Stimulated activated CD8-positive, alpha-beta memory T cell treated with anti-CD3 and anti-CD28 coated beads, Interleukin-4, amount 100 ng/mL, for 4 hours (primary cell): ENCODE measurements at places on chromosomes 12 and 14.

DNA sequence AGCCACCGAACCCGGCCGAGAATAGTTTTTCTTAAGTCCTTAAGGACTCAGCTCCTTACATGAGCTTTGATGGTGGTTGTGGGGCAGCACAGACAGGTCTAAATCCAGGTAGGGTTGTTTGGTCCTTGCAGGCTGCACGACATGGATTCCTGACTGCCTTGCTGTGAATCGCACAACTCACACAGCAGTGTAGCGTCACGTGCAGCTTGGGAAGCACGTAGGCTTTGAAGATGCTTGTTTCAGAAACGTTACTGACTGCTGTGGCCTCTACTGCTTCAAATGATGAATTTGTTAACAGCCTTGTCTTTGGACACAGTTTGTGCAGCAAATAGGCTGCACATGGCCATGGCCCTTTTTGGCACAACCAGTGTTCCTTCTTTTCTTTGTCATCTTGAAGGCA, 29.9 kb downstream of the ZBTB42 start:
- no peak for DNase-seq

- no peak for DNase-seq
Measured at GRCh38 chr12:44076871-44077270, 241.0 kb downstream of the TMEM117 start.

DNA sequence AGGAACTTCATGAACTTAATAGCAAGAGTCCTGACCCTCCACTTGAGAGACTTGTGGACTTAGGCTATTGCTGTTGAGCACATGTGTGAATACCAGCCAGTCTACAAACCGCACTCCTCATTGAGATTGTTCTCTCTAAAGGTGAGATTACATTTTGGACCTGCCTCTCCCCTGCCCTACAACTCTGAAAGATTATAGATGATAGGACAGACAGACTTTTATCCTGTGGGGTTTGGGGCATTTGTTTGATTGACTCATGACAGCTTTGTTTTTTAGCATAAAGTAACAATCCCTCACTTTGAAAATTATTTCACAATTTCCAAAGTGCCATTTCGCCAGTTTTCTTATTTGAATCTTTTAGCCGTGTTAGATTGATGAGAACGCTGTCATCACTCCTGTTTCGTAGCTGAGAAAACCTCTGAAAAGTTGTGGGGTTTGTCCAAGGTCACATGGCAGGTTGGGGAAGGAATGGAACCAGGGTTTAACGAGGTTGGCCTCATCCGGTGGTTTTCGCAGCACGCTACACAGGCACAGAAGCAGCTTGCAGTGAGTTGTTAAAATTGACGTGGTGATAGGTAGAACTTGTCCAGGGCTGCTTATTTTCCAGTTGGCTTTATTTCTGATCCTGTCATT, 836 bp downstream of the EVL start:
- DNase-seq: no peak

DNA sequence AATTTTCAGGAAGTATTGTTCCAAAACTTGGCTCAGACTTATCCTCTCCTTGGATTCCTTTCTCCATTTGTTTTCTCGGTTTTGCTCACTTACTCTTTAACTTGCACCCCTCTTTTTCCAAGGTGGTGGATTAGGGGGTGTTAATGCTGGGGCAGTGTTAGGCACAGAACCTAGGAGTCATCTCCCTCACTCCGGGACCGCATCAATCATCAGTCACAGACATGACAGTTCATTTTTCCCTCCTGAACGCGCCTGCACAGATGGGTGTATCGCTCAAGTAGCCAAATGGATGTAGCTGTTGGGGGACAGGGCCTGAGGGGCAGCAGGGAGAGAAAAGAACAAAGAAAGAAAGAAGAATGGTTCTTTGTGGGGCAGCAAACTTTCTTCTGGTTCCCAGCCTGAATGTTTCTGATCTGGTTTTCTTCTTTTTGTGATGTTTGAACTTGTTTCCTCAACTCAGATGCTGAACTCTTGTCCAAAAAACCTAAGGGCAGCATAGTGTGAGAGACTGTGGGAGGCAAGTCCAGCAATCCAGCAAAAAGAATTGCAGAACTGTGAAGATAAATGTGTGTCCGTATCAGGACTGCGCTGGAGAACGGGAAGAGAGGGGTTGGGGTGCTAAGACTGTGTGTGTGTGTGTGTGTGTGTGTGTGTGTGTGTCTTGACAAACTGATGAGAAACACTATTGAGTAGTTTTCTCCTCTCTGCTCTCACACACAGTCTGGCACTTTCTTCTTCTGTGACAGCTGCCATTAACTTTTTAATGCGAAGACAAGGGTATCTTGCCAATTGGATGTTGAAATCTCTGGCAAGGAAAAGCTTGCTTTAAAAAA, 131.1 kb downstream of the FBXL14 start:
- DNase-seq: no peak

GRCh38 chr14:102500158-102500662, 9.4 kb downstream of the ANKRD9 start:
- no peak for DNase-seq

- no peak for DNase-seq
Measured at GRCh38 chr12:44627387-44628166, 248.5 kb downstream of the NELL2 start.

DNA sequence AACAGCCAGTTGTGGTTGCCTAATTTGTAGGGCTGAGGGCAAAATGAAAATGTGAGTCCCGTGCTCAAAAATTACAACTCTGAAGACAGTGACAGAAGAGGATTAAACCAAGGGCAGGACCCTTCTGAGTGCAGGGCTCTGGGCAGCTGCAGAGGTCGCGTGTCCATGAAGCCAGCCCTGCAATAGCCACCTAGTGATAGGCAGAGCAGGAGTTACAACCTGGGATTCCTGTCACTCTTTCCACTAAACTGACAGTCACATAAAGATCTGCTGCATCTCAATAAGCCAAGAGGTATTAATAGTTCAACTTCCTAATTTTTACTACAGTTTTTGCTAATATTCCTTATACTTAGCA, 94.1 kb downstream of the SLC2A13 start:
- no peak for DNase-seq

DNA sequence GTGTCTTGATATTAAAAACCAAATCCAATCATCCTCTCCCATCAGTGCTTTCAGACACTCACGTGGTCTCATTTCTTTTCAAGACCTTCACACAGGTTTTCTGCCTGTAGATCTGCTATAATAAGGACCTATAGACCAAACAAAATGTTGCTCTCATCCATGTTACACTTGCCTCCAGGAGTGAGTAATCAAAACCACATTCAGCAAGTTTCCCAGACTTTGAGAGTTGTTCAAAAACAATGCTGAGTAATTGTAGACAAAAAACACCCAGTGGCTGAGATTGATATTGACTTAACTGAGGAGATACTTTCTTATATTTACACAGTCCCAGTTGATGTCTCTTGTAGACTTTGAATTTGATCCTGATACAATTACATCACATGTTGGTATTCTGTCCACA, 383.1 kb downstream of the TMEM132D start:
- no peak for DNase-seq

GRCh38 chr12:7859552-7859951, 13.2 kb downstream of the SLC2A14 start:
- no peak for DNase-seq

- no peak for DNase-seq
Measured at GRCh38 chr12:79409562-79409961, 281.2 kb downstream of the PAWR start.

DNA sequence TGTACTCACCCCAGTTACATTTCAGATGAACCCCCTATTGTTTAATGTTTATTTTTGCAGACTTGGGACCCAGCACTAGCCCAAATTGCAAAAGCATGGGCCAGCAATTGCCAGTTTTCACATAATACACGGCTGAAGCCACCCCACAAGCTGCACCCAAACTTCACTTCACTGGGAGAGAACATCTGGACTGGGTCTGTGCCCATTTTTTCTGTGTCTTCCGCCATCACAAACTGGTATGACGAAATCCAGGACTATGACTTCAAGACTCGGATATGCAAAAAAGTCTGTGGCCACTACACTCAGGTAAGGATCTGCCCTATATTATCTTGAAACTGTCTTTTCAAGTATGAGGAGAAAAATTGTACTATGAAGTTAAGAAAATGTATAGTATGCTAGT, 1.2 kb downstream of the GLIPR1 start:
- no peak for DNase-seq

GRCh38 chr12:21502164-21502496, 541 bp downstream of the GOLT1B start:
- DNase-seq: peak; percentile 4

DNA sequence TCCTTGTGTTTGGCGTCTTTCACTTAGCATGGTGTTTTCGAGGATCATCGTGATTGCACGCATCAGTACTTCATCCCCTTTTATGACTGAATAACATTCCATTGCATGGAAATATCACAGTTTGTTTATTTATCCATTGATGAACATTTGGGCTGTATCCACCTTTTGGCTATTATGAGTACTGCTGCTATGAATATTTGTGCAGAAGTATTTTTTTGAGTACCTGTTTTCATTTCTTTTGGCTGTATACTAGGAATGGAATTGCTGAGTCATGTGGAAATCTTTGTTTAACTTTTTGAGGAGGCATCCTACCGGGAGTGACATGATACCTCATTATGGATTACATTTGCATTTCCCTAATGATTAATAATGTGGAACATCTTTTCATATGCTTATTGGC, 66.4 kb downstream of the WNK1 start:
- DNase-seq: no peak

DNA sequence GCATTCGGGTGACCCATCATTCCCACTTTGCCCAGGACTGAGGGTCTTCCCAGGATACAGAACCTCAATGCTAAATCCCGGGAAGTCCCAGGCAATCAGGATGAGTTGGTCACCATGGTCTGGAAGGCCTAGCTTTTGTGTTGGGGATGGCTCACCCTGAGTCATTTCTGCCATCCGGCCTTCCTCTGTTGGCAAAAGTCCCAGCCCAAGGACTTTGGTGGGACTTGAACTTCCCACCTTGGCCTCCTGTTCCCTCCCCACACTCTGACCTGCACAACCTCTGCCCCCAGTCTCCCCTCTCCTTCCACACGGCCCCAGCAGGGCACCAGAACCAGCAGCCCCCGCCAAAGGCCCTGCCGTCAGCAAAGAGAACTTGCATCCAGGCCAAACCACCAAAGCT, 24.6 kb upstream of the NCOR2 start:
- no peak for DNase-seq

DNA sequence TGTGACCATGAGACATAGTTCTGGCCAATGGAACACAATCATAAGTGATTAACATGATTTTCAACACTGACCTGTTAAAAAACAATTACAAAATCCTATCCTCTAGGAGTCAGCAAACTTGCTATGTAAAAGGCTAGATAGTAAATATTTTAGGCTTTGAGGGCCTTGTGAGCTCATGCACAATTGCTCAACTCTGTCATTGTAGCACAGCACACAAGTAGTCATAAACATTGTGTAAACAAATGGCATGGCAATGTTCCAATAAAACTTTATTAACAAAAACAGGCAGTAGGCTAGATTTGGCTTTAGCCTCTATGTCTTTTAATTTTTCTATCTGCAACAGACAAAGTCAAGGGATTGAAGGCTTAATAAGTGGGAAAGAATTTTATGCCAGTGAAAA, 350.7 kb downstream of the C12orf50 start:
- no peak for DNase-seq

DNA sequence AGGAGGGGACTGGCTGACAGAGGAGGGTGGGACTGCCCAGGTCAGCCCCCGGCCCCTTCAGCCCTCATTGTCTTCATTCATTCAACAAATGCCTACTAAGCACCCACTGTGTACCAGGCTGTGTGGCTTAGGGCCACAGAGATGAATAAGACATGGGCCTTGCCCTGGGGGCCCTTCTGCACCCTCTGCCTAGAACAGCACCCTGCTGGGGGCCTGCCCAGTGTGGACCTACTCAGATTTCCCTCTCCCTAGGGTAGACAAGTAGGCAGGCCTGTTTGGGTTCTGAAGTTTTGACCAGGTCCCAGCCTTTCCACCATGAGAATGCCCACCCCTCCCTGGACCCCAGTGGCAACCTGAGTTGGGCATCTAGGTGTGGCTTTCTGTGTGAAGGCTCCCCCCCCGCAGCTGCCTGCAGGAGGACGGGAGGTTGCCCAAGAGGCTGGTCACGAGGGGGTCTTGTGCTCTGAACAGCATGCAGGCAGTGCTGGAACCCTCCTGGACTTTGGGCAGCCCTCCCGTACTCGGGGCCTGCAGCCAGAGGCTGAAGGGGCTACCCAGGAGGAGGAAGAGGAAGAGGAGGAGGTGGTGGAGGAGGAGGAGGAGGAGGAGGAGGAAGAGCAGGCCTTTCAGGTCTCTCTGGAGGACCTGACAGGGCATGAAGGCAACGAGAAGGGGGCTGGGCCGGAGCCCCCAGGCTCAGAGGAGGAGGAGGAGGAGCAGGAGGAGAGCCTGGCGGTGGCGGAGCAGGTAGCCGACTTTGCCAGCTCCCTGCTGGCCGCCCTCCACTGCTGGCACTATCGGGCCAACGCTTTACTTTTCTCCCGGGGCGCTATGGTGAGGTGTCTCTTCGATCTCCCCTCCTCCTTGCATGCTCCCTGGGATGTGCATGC, 33.4 kb downstream of the PLEKHG3 start:
- no peak for DNase-seq

DNA sequence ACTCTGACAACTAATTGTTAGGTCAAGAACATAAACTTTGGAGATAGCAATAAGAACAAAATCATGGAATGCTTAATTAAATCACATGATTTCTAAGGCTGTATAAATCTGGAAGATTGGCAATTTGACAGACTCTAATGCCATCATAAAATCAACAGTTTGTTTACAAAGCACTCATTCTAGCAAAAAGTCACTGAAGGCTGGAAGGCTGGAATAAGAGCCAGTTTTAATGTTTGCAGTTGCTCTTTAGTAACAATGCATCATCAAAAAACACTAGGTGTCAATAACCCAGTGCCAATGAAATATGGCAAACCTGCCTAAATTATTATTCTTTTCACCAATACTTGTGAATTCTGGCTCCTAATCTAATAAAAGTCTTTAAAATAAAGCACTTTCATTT, 65.0 kb downstream of the NUMB start:
- no peak for DNase-seq

- DNase-seq: no peak
Measured at GRCh38 chr12:103455020-103455763, 40.6 kb downstream of the C12orf42 start.

DNA sequence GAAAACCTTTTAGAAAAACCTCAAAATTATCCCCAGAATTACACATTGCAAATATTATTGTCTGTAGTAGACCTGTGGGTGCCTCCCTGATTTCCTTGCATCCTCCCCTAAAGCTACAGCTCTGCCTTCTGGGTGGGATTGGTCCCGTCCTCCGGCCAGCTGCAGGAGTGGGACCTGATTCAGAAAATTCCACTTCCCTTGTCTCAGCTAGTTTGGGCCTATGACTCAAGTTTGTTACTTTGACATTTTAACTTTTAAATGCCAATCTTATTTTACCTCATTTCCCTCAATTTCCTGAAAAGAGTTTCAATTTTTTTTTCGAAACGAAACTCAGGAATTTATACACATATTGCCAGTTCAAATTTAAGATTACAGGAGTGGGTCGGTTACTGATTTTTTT, 13.2 kb upstream of the SLC41A2 start:
- DNase-seq: no peak

GRCh38 chr12:102879144-102879763, 37.8 kb downstream of the PAH start:
- DNase-seq: no peak

GRCh38 chr12:132141976-132142678, 2.0 kb downstream of the DDX51 start:
- DNase-seq: no peak
